ENCODE measurements at places on chromosomes 13 and 19.

- no peak for DNase-seq
Measured at GRCh38 chr19:37953171-37953917, 46.3 kb downstream of the SIPA1L3 start.

GRCh38 chr13:45943120-45943519, 91.6 kb upstream of the SIAH3 start:
- no peak for DNase-seq

- peak; percentile 58 for DNase-seq
Measured at GRCh38 chr13:20182231-20182846, 10.4 kb downstream of the GJB2 start.

DNA sequence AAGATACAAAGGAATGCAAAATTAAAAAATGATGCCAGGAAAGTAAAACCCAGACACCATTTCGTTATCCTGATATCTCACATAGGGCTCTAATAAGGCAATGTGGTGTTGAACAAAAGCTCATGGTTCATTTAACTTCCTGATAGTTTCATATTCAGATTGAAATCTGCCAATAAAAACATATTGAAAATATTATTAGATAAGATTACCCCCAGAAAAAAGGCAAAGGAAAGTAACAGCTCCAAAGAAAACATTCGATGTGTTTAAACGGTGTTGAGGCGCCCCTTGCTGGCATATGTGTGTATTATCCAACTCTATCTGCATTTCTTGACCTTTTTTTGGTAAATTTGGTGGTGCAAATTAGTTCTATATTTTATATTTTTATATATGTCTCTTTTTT, 75.9 kb downstream of the ESD start:
- peak; percentile 52 for DNase-seq

DNA sequence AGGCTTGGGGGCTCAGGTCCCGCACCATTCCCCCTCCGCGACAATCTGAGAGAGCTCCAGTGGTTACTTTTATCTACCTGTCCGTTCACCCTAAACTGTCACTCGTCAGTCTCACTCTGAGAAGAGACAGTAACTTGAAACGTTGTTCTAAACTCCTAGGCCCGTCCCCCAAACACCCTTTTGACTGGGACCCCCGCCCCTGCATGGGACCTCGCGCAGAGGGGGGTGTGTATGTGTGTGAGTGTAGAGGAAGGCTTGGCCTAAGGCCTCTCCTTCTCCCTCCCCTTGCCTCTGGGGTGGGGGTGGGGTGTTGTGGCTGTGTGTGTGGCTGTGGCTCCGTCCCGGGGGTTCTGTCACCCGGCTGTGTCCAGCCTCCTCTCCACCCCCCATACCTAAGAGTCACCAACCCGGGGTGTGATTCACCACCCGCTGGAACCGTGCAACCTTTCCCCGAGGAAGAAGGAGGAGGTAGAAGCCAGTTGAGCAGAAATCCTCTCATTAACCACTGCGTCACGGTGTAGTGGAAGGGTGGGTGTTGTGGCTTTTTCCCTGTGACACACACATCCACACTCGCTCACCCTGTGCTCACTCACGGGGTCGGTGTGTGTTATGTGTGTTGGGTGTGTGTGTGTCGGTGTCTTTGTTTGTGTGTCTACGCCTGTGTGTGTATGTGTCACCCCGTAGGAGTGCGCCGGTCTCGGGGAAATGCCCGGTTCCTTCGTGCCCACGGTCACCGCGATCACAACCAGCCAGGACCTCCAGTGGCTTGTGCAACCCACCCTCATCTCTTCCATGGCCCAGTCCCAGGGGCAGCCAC, 2.4 kb downstream of the FOSB start:
- DNase-seq: no peak

- no peak for DNase-seq
Measured at GRCh38 chr19:44905437-44906160, at the start of gene APOE. APOE (plus strand) TSS chr19:44905796; CDS start chr19:44906625, 829 bp downstream.

Data from BE2C (cell line).